ENCODE measurements at places on chromosomes 5 and 9. TPM values are rescaled to one million over a fixed set of nuclear protein-coding genes. Genes with fewer than 3 reads are reported as not detected.

DNA sequence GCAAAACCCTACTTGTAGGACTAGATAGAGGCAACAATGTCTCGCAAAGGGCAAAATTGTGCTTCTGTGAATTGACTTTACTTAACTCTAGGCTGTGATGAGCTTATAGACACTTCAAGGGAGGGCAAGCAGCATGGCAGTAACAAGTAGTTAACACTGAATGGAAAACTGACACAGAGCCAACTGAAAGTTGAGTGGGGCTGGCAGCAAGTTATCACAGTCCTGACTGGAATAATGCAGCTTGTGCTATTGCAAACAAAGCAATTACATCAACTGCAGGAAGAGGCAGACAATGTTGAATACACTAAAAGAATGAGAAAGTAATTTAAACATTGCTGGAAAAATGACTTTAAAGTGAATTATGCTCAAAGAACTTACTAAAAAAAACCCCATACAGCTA, 62.2 kb downstream of the RNF38 start:
- DNase-seq: no peak

DNA sequence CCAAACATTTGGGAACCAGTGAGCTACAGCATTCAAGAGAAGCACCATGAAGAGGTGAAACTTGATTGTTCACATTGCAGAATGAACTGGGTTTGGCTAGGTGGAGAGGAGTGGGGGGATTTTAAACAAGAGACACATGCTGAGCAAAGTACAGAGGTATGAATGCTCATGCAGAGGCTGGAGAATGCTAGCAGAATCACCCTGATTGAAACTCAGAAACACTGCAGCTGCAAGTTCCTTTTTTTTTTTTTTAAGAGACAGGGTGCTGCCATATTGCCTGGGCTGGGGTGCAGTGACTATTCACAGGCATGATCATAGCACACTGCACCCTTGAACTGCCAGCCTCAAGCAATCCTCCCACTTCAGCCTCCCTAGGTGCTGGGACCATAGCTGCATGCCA, 35.1 kb downstream of the DENND1A start:
- DNase-seq: no peak

GRCh38 chr9:135795391-135795790, 93.4 kb downstream of the KCNT1 start:
- DNase-seq: no peak

DNA sequence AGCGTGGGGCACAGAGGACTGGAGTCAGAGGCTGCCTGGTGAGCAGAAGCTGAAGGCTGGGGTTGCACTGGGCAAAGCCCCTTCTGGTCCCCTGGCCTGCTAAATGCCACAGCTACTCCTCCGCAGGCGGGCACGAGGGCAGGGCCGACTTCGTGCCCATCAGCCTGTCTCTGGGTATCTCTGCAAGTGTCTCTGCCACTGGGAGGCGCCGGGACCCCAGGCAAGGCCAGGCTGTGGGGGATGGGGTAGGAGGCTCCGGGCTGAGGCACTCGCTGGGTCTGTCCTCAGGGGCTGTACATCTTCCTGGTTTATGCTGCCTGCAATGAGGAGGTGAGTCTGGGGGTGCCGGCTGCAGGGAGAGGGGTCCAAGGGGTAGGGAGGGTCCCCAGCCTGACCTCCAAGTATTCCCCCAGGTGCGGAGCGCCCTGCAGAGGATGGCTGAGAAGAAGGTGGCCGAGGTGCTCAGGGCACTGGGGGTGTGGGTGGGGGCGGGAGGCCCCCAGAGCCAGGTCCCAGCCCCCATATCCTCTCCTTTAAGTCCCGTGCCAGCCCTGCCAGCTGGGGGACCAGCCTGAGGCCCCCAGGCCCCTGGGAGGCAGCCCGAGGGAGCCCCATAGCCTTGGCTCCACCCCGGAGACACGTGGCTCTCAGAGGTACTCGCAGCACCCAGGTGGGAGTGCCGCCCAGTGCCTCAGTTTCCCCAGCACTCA, 25.1 kb downstream of the ADGRD2 start:
- DNase-seq: no peak

- DNase-seq: no peak
These were observed 140.2 kb upstream of the LPAR1 start for GRCh38 chr9:111178331-111179055.

GRCh38 chr5:116272281-116272941, 187.6 kb downstream of the COMMD10 start:
- no peak for DNase-seq

- DNase-seq: no peak
These were observed 337.5 kb downstream of the ZSWIM6 start for GRCh38 chr5:61669531-61669930.

DNA sequence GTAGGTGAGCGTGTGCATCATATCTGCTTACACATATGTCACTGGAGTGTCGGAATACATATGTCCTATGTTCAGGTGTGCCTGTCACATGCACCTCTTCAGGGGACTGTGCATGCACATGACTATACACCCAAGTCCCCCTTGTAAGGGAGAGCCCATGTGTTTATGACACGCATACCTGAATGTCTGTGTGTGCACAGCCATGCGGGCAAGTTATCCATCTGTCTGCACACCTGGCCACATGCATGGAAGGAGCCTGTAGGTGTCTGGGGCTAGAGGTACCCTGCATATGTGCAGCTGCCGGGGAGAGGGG, 622 bp upstream of the RGS14 start:
- no peak for DNase-seq

Gene DND1
- total RNA-seq: 1.0 TPM

Gene LAMC3
- 13.8 TPM for total RNA-seq

Gene TICAM2
- total RNA-seq: 7.6 TPM

Gene SLC23A1
- 3.5 TPM for total RNA-seq

Gene FAM221B
- not detected for total RNA-seq

Gene ANKRD34B
- 1.5 TPM for total RNA-seq

Gene BAAT
- 0.09 TPM for total RNA-seq

Gene SIT1
- 3.1 TPM for total RNA-seq

All from kidney (tissue), 22 donors.